ENCODE measurements at places on chromosomes 11 and 22.

DNA sequence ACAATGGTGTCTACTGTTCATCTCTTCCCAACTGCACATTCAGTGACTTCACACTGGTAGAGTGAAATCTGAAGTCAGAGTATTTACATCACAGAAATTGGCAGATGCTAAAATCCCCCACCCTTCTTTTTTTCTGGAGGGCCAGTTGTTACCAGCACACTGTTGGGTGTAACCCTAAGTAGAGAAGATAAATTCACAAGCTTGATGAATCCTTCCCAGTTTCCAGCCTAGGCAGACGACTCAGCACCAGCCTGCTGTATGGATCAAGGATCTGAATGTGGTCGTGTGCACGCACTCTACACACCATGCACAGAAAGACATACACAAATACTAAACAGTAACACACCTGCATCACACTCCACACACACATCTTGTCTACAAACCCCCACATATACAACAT lies 46.0 kb downstream of the ARRB1 start:
- DNase-seq = no peak

DNA sequence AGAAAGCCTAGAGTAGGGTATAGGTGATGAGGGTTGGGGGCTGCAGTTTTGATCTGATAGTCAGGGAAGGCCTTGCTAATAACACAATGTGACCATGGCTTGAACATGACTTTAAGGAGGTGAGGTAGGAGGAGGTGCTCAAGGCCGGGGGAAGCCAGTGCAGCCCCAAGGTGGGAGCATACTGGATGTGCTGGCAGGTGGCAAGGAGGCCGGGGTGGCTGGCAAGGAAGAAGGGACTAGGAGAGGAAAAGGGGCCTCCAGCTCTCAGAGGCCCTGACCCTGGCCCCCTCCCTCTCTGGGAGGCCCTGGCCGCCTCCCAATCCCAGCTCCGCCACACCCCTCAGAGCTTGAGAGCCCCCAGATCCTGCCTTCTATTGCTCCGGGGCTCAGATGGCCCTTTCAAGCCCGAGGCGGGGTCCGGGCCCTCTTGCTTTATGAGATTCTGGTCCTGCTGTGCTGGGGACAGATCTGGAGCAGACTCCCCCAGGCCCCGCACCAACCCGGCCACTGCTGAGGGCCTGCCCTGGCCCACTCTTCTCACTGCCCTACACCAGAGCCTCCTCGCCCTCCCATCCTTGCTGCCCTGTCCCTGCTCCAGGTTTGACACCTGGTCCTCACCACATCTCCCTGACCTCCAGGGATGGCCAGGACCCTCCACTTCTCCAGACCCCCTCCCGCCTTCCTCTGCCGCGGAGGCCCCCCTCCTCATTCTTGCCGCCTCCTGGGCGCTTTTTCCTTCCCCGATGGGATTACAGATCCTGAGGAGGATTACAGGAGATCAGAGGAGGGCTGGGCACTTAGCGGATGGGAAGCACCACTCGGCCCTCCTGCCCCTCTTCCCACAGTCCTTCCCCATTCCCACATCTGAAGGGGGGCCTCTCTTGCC lies 1.8 kb downstream of the PITPNM1 start:
- DNase-seq = no peak

- no peak for DNase-seq
Observed at GRCh38 chr22:37379085-37379484, 48.2 kb downstream of the ELFN2 start.

GRCh38 chr11:8186429-8186828 lies 17.6 kb upstream of the RIC3 start:
- no peak for DNase-seq

DNA sequence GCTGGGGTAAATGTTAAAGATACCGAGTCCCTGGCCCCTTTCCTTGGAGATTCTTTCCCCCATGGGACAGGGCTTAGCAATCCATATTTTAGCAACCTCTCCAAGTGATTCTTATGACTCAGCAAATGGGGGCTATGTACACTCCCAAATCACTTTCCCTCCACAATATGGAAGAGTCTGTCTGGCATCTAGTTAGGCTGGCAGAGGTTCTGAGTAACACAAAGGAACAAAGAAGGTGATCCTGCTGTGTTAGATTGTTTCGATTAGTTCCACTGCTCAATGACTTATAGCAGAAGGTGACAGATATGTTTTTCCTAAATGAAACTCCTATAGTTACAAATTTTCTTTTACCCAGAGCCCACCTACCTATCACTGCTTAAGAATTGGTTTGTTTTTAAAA lies 154.0 kb upstream of the SYT13 start:
- DNase-seq = no peak

- DNase-seq = no peak
Observed at GRCh38 chr11:78205256-78205655, 16.5 kb downstream of the USP35 start.

- DNase-seq = no peak
Observed at GRCh38 chr11:69947793-69948255, 128.6 kb upstream of the FGF3 start.

DNA sequence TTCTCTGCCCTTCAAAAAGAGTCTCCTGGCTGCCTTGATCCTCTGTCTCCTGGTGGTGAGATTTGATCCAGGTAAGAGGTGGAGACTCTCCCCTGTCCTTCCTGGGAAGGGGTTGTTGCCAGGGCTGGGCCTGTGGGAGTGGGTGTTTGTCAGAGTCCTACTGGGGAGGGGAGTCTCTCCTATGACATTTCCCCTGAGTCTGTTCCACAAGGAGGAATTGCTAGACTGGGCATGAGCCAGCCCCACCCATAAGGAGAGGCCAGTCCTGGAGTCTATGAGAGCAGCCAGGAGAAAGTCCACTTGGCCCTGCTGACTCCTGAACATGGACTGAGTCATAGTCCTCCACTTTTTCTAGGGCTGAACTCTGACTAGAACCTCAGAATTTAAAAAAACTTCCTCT lies 7.4 kb downstream of the PEX26 start:
- DNase-seq = no peak

DNA sequence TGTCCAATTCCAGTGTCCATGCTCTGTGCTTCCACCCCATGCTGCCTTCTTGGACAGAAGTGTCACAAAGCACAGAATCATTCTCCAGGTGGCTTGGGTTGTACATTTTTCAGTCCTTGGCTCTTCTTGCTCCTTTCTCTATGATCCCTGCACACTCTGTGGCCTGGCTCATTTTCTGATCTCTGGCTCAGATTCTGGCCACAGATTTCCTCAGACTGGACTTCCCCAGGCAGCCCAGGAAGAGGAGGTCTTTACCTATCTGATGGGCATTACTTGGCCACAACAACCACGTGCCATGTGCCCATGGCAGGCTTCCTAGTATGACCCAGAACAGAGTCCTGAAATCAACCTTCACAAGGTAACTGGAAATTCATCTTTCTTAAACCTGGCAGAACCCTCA lies 27.2 kb downstream of the SYTL2 start:
- no peak for DNase-seq

- no peak for DNase-seq
Observed at GRCh38 chr11:46353698-46354097, 6.4 kb downstream of the DGKZ start.

DNA sequence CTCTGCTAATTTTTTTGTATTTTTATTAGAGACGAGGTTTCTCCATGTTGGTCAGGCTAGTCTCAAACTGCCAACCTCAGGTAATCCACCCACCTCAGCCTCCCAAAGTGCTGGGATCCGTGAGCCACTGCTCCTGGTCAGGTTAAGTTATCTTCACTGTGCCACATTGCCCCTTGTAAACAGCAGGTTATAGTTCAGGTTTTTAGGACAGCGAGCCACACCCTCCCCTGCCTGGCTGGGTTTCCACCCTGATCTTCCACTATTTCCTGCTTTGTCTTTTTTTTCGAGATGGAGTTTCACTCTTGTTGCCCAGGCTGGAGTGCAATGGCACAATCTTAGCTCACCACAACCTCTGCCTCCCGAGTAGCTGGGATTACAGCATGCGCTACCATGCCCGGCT lies 16.1 kb downstream of the ACO2 start:
- DNase-seq = no peak

GRCh38 chr11:57240757-57241156 lies 3.7 kb upstream of the APLNR start:
- DNase-seq = no peak

- DNase-seq = no peak
Observed at GRCh38 chr11:120212926-120213325, 2.1 kb downstream of the OAF start.

DNA sequence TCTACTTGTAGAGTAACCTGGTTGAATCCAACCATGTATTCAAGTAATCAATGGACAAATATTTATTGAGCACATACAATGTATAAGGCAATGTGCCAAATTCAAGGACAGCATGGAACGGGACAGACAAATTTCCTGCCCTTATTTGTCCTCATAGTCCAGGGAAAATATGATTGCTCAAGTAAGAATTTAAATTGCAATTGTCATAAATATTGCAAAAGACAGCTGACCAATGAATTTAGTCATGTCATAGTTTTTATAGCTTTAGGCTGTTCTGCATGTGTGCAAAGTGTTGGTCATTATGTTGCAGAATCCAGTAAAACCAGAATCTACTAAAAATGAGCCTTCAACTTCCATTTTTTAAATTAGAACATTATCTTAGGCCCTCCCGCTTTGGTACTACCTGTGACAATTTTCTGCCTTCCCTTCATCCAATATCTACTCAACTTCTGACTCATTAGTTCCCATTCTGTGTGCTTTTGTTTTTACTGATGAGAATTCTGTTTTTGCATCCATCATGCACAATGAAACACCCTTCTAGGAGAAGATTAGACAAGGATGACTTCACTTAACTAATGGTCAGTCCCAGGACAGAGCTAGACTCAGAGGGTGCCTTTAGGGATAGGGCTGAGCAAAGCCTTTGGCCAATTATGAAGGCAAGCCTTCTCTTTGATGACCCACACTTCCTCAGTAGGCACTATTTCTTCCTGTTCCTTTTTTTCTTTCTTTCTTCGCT lies 45.8 kb upstream of the FIBIN start:
- DNase-seq = peak; percentile 69

DNA sequence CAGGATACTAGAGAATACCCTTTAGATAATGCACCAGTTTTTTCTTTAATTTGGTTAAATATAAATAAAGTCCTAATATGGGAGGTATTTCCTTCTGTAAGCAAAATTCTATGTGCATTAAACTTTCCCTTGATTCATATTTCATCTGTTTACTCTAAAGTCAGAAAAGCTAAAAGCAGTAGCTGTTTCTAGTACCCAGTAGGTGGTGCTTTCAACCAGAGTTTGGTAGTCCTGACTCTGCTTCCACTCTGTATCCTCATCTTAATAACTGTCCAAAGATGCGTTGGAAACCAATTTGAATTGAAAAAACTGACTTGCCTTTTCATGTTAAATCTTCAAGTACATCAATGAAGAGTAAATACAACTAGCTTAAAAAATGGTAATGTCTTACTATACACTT lies 1065.2 kb downstream of the JRKL start:
- peak; percentile 9 for DNase-seq

GRCh38 chr11:72048766-72049460 lies 31.4 kb downstream of the NUMA1 start:
- DNase-seq = no peak

GRCh38 chr22:20002128-20002527 lies 14.5 kb downstream of the ARVCF start:
- DNase-seq = no peak

DNA sequence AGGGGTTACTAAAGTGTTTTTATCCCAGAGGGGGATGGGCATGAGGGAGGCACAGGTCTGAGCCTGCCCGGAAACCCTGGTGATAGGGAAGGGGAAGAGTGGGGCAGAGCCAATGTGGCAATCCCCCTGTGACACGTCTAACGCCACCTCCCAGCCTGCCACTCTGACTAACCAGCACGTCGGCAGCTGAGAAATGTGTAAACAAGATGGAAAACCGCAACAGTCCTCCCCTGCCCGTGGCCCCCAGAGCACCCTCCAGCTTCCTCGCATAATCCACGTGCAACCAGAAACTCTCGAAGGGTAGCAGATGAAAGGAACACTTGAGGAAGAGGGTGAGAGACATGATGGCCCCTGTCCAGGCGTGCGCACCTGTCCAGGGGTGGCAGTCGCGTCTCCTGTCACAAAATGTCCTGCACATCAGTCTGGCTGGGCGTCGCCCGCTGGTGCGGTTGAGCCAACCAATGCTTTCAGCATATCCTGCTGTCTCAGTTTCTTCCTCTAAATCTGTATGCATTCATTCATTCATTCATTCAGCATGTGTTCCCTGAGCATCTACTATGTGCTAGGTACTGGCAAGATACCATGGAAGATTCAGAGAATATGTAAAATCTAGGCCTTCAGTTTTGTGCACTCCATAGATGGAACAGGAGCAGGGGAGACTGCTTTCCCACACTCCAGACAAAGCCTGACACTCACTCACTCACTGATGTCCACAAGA lies 4.5 kb downstream of the TMPRSS4 start:
- DNase-seq = no peak
